ENCODE measurements at places on chromosomes 4 and X.
A peak's percentile ranks its signal among the peaks of the same experiment; 100 is the strongest.

DNA sequence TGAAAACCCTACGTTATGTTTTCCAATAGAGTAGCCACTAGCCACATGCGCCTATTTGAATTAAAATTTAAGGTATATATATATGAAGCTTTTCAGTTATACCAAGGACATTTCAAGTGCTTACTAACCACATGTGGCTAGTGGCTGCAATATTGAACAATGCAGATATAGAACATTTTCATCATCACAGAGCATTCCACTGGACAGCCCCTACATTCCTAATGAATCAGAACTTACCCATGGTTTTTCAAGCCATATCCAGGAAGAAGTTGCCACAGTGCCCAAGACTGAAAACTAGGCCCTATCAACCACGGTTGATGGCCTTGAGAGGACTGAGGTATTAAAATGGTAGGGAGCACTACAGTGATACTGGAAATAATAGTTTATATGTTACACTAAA, 29.7 kb downstream of the NEK1 start:
- DNase-seq, result no peak

GRCh38 chrX:121227888-121228287, 180.5 kb downstream of the GLUD2 start:
- no peak for DNase-seq

DNA sequence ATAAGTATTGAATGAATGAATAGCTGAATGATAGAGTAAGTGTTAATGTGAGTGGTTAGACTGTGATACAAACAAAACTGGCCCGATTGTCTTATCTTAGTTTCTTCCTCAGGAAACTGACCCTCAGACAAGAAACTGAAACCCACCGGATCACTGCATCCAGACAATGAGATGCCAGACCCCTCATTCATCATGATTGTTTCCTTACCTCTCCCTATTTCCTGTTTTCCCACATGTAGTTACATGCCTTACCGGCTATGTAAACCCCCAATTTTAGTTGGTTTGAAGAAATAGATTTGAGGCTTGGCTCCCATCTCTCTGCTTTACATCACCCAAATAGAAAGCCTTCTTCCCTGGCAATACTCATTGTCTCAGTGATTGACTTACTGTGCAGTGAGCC, 218.9 kb upstream of the PPP1R2C start:
- DNase-seq, result no peak

GRCh38 chrX:17078031-17078720, 131.7 kb downstream of the REPS2 start:
- DNase-seq, result no peak

DNA sequence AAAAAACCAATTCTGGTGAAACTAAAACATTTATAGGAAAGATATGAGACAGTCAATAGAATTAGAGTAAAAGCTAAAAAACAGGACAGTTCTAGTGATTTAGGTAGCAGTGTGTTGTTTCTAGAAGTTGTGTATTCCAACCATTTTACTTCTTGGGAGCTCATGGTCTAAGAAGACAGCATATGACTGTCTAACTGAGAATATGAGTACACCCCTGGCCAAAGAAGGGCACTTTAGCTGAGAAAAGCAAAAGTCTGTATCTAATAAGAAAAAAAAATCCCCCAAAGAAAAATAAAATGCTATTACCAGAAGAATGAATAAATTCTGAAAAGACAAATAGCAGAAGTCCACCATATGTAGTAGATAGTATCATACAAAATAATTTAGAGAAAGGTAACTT, 26.4 kb downstream of the EREG start:
- DNase-seq, result no peak

GRCh38 chrX:40132751-40133150, 35.0 kb upstream of the BCOR start:
- DNase-seq, result no peak

GRCh38 chr4:67332627-67333026, 212.7 kb downstream of the CENPC start:
- DNase-seq, result no peak

- peak; percentile 81 for DNase-seq
These were observed 35.9 kb downstream of the ANKRD17 start for GRCh38 chr4:73222466-73223257.

GRCh38 chr4:71184195-71184781, 154.5 kb upstream of the SLC4A4 start:
- peak; percentile 29 for DNase-seq

DNA sequence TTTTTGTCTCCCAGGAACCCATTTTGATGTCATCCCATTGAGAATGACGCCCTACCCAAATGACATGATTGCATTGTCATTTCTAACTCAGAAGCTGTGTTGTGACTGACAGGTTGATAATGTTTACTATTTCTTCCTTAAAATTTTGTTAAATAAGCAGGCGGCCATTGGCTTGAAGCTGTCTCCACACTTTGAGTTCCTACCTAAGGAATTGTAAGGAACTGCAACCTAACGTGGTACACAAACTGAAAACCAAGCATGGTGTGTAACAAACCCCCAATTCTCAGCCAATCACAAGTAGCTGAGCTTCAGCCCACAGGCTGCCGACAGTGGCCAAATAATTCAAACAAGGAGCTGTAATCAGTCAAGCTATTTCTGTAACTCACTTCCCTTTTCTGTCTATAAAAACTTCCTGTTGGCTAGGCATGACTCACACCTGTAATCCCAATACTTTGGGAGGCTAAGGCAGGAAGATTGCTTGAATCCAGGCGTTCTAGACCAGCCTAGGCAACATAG, 2.9 kb upstream of the MND1 start:
- DNase-seq, result no peak

DNA sequence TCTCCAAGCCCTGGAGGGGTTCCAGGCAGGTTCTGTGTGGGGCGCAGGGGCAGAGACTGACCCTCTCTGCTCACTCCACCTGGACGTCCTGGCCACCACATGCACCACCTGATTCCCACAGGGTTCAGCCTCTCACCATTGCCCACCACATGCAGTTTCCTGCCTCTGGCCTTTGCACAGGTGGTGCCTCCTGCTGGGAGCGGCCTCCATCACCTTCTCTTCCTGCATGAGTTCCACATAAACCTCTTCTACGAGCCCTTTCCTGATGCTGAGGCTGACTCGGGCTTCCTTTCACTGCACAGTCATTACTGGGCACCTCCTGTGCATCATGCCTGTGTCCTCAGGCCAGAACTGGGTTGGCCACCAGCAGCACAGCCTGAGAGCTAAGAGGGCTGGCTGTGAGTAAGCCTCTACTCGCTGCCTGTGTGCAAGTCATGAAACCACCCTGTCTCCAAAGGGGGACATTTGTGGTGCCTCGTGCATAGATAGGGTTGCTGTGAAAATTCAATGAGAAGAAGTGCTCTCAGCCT, 19.9 kb downstream of the MAN2B2 start:
- no peak for DNase-seq

GRCh38 chr4:48121180-48121579, 12.9 kb downstream of the TXK start:
- DNase-seq, result no peak

- no peak for DNase-seq
These were observed 171.7 kb downstream of the ADAMTS3 start for GRCh38 chr4:72397314-72397713.

- DNase-seq, result no peak
These were observed 50.1 kb downstream of the RHOH start for GRCh38 chr4:40246938-40247337.

- no peak for DNase-seq
These were observed 130.7 kb upstream of the CTSO start for GRCh38 chr4:156084373-156084772.

DNA sequence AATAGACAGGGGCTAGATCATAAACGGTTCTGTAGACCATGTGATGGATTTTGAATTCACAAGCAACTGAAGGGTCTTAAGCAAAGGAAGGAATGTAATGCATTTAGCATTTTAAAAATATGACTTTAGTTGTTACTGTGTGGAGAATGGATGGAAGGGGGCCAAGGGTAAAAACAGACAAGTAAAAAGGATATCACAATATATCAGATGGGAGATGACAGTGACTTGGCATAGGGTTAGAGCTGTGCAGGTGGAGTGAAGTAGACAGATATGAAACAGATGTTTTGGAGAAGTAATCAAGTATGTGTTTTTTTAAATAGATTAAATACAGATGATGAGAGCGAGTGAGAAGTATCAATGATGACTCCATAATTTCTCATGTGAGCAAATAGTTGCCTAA, 1116.0 kb upstream of the TENM3 start:
- DNase-seq, result no peak

GRCh38 chr4:83852085-83852451, 316.2 kb downstream of the GPAT3 start:
- DNase-seq, result no peak

- no peak for DNase-seq
These were observed 28.7 kb downstream of the EFHC2 start for GRCh38 chrX:44314808-44315207.

GRCh38 chr4:15654593-15655222, 449 bp downstream of the FBXL5 start:
- peak; percentile 54 for DNase-seq

DNA sequence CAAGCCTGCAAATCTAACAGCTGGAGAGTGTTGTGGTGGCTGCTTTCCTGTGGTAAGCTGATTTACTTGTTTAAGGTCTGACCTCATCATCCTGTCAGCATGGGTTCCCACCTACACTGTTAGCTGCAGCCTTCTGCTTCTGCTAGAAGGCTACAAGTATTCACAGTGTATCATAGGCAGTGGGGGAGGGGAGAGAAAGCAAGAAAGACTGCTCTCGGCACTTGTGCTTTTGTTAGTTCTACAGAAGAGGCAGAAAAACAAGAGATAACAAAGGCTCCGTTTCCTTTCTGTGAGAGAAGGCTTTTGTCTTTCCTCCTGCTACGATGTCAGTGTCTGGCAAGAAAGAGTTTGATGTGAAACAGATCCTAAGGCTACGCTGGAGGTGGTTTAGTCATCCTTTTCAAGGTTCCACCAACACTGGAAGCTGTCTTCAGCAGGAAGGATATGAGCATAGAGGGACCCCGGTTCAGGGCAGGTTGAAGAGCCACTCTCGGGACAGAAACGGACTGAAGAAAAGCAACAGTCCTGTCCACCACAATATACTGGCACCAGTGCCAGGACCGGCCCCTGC, at the start of gene KLHL4:
TSS of gene KLHL4 (plus strand) at position 232 of the 571 bp plus-strand sequence. CDS start at position 324, 92 bp downstream.
- DNase-seq, result no peak

DNA sequence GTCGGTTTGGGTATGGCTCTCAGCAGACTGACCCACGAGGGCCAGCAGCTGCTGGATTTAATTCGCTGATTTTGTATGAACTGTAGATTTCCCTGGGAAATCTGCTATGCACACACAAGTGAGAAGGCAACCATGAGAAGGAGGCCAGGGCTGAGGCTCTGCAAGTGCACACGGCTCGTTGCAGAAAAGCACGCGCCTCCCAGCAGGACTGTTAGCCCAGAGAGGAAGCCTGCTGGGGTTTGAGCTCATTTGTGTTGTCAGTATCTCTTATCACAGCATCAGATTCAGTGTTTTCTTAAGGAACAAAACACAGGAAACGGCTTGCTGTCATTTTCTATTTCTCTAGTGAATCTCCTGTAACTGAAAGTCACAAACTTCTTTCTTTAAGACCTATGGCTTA, 296.2 kb upstream of the FAT1 start:
- DNase-seq, result no peak
